Stimulated activated CD8-positive, alpha-beta memory T cell treated with anti-CD3 and anti-CD28 coated beads, Interleukin-15, amount 100 ng/mL, for 1 hour (primary cell): ENCODE measurements at places on chromosomes 2 and 18.

GRCh38 chr2:172427990-172428831 lies 825 bp downstream of the ITGA6 start:
- peak; percentile 39 for DNase-seq

- no peak for DNase-seq
Measured at GRCh38 chr2:207816546-207816945, 46.8 kb upstream of the FZD5 start.

DNA sequence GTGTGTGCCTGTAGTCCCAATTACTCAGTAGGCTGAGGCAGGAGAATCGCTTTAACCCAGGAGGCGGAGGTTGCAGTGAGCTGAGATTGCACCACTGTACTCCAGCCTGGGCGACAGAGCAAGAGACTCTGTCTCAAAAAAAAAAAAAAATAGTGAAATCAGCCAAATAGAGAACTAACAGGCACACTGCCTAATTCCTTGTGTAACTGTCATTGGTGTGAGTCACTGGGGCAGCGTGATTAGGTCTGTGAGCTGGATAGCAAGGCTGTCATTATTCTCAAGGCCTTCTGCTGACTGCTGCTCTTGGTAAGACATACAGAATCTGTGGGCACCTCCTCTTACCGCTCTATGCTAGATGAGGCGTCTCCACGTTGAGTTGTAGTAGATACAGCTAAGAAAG lies 270.3 kb downstream of the NEDD4L start:
- DNase-seq, result no peak

GRCh38 chr2:213149294-213149875 lies 2.0 kb downstream of the IKZF2 start:
- no peak for DNase-seq
